ENCODE measurements at places on chromosomes 1 and 21.

DNA sequence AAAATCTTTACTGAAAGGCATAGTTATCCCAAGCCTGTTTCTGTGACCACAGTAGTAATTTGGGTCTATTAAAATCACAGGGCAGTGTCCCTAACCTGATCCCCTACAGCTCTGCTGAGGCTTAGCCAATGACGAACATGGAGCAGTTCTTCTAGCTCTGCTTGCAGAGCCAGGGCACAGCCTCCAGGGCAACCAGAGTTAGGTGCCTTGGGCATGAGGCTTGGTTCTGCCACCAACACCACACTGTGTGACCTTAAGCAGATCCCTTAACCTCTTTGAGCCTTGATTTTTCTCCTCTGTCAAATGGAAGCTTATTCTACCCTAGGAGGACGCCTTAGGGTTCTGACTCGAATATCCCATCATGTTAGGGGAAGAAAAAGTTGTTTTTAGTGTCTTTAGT, 86.7 kb upstream of the TLR5 start:
- DNase-seq = no peak

DNA sequence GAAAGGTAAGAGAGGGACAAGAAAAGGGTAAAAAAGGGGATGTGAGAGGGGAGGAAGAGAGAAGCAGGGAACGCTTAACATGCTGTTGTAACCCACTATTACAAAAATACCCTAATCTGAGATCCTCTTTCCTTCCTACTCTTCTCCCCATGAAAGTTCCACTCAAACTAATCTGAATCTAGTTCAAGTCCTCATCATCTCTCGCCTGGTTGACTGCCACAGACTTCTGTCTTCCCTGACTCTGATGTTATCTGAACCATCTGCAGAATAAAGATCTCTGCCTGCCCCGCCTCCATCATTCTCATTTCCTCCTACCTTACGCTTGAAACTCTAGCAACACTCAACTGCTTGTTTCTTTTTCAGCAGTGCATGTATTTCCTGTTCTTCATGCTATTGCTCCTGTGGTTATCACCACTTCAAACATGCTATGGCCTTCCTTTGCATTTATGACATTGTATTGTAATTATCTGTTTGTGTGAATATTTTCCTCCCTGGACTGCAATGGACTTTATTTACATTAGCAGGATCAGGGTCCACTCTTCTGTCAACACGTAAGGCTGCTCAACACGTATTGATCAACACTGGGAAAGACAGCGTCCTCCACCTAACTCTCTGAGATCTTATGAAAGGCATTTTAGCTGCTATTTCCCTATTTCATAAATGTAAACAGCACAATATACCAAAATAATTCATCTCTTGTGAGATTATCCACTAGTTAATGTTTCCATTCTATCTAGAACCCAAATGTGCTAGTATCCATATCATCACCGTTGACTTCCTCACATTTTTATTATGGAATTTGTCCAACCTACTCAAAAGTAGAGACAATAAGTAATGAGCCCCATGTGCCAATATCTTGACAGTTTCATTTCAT, 215.5 kb upstream of the USP25 start:
- no peak for DNase-seq

GRCh38 chr1:2445823-2446215, 30.3 kb upstream of the PLCH2 start:
- DNase-seq = no peak

- no peak for DNase-seq
These were observed 23.1 kb downstream of the MTF2 start for GRCh38 chr1:93102142-93102541.

- peak; percentile 4 for DNase-seq
These were observed 93.1 kb upstream of the TMPRSS2 start for GRCh38 chr21:41600961-41601572.

DNA sequence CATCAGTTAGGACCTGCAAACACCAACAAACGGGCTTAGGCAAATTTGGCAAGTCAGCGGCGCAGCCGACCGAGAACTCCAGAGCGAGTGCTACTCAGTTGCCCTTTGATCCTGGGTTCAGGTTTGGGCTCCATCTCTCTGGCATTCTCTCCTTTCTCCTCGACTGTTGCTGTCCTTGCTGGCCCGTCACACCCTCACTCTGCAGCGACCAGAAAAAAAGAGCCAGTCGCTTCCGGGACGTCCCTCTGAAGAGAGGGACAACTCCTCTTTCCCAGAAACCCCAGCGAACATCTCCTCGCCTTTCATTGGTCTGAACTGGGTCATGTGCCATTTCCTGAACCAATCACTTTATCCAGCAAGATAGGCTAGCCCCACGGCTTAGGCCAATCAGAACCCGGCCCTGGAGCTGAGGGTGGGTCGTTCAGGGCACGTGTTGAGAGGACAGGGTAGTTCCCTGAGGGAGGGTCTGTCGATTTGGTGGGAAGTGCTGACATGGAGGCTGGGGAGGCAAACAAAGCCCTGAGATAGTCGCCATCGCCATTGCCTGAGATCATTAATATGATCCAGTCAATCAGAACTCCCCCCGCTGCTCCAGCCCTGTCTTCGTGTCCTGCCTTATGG, 113.7 kb downstream of the PTPRU start:
- no peak for DNase-seq

DNA sequence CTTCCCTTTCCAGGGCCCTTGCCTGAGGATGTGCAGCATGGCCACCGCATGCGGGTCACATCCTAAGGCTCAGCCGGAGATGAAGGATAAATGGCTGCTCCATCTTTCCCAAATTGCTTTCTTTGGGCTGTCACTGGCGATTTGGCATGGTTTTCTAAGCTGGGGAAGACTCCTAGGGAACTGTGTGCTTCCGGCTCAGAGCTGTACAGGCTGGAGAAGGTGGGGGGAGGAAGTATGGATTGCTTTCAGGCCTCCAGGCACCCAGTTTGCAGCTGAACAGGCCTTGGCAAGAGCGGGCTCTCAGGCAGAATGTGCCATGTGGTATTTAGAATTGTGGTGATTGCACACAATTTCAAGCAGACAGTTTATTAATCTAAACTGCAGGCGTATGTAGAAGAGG, 48.9 kb downstream of the TMEM53 start:
- DNase-seq = no peak

- DNase-seq = no peak
These were observed 79.2 kb downstream of the CD34 start for GRCh38 chr1:207831517-207832327.

GRCh38 chr1:68551459-68551858, 54.6 kb upstream of the DEPDC1 start:
- no peak for DNase-seq

DNA sequence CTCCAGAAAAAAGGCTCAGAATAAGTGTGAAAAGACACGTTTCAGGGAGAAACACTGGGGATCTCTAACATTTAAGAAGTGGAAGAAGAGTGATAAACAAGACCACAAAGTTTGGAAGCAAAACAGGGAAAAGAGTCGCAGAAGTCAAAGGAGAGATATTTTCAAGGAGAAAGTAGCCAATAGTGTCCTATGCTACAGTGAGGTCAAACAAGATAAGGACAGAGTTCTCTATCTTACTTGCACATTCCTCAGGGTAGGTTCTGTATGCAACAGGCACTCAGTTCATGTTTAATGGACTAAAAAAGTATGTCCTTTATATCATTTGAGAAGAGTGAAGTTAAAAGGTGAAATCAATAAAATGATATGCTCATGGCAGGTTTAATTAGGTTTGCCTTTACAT, 13.8 kb upstream of the EDEM3 start:
- no peak for DNase-seq

DNA sequence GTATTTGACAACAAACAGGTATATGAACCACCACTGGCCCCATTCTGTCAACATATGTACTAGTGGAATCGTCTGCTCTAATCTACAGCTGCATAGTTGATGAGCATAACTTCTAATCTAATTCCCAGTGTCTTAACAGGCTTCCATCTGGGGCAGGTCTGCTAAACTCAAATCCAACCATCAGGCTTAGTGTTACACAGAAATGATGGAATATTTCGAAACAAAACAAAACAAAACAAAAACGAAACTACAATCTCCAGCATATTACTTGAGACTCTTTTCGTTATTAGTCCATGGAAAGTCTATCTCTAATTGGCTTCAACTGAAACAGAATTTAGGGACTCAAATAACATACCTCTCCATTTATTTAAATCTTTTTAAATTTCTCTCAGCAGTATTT, 37.6 kb downstream of the DIPK1A start:
- no peak for DNase-seq

DNA sequence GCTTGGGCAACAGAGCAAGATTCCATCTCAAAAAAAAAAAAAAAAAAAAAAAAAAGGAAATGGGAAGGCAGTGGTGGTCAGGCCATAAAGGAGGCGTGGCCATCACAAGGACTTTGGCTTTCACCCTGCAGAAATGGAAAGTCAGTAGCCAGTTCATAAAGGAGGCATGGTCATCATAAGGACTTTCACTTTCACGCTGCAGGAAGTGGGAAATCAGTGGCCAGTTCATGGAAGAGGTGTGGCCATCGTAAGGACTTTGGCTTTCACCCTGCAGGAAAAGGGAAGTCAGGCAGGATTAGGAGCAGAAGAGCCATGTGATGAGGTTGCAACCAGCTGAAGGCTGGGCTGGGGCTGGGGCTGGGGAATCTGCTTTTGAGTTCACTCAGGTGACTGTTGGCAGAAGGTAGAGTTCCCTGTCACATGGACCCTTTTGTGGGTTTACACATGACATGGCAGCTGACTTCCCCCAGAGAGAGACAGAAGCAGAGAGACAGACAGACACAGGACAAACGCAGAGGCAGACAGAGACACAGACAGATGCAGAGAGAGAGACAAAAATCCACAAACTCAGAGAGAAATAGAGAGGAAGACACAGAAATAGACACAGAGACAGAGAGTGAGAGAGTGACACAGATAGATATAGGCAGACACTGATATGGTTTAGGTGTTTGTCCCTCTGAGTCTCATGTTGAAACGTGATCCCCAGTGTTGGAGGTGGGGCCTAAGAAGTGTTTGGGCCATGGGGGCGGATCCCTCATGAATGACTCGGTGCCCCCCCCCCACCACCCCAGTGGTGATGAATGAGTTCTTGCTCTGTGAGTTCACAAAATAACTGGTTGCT, 263.9 kb upstream of the KAZN start:
- no peak for DNase-seq

DNA sequence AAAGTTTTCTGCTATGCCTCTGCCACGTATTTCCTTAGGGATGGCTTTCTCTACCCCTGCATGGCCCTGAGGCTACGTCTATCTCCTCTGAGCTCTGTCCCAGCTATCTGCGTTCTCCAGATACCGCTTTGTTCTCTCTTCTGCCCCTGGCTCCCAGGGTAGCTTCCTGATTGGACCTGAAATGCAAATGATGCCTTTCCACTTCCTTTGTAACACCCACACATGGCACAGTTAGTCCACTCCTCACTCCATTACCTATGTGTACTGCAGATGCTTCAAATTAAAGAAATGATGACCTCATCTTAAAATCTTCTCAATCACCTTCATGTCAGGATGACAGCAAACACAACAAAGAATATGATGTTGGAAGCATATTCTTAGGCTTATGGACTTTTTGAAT, 138.6 kb upstream of the POGK start:
- no peak for DNase-seq

GRCh38 chr21:17915976-17916375, 96.8 kb upstream of the C21orf91 start:
- peak; percentile 83 for DNase-seq

DNA sequence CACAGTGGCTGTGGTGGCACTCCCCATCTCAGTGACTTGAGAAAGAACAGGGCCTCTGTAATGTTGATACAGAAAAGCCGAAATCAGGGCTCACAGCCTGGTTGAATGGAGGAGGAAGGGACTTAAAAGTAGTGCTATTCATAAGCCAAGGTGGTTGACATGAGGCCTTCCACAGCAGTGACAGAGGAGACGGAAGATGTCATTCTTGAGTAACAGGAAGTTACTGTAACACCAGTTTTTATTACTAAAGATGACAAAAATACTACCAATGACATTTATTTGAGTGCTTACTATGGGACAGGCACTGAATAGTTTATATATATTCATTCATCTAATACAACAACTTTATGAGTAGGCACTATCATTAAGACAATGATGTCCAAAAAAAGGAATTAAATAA, 52.8 kb upstream of the GNG12 start:
- DNase-seq = no peak

DNA sequence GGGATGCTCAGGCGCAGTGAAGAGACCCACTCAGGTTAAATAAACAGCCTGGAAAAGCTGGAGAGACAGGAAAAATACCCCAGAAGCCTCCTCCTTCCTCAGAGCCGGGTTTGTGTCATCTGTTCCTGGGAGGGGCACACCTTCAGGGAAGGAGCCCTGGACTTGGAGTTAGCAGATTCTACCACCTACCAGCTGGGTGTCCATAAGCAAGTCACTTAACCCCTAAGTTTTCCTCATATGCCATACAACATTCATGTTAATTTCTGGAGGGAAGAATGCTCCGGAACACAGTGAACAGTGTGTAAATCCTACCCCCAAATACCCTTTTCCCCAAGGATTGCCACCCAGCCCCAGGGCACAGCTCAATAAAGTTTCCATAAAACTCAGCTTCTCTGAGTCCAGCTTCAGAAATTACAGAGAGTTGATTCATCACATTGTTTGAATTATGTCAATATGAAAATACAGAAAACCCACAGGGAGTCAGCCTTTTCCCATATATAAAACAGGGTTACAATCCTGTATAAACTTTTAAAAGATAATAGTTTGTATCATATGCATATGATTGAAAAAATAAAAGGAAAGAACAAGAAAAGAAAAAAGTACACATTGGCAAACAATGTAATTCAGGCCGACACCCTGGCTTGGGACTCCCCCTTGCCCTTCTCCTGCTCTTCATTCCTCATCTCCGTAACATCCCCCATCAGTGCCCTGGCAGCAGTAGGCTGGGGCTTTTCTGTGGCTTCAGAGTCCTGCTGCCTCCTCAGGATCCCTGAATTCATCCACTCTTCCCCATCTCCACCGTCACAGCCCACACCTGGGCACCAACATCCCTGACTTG, 291.8 kb upstream of the USP24 start:
- no peak for DNase-seq

DNA sequence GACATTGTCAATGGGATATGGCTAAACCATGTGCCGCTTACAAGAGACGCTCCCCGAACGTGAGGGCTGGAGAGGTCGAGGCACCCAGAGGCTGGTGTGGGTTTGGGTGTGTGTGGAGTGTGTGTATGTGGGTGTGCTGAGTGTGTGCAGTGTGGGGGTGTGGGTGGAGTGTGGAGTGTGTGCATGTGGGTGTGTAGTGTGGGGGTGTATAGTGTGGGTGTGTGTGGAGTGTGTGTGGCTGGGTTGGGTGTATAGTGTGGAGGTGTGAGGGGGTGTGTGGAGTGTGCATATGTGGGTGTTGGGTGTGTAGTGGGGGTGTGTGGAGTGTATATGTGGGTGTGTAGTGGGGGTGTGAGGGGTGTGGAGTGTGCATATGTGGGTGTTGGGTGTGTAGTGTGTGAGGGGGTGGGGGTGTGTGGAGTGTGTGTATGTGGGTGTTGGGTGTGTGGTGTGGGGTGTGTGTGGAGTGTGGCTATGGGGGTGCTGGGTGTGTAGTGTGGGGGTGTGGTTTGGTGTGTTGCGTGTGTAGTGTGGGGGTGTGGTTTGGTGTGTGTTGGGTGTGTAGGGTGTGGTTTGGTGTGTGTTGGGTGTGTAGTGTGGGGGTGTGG, 42.2 kb downstream of the SLC19A1 start:
- DNase-seq = peak; percentile 4

GRCh38 chr1:37948841-37949240, 2.0 kb upstream of the INPP5B start:
- no peak for DNase-seq

- DNase-seq = peak; percentile 18
These were observed 46.0 kb upstream of the IL12RB2 start for GRCh38 chr1:67261680-67262079.

All from WERI-Rb-1 (cell line).